Activated CD8-positive, alpha-beta memory T cell treated with anti-CD3 and anti-CD28 coated beads, Interleukin-2, amount 50 U/mL, for 4 hours (primary cell): ENCODE measurements at places on chromosomes 2 and 18.

GRCh38 chr2:71711133-71711855, 257.9 kb downstream of the DYSF start:
- DNase-seq = no peak

- DNase-seq = no peak
Observed at GRCh38 chr18:45139478-45139877, 458.8 kb downstream of the SETBP1 start.

- DNase-seq = no peak
Observed at GRCh38 chr2:38145236-38145635, 69.3 kb upstream of the CYP1B1 start.

GRCh38 chr18:46623541-46623940, 33.5 kb downstream of the LOXHD1 start:
- DNase-seq = peak; percentile 19

- DNase-seq = no peak
Observed at GRCh38 chr2:202121532-202122162, 48.6 kb downstream of the KIAA2012 start.

- no peak for DNase-seq
Observed at GRCh38 chr2:198715302-198715835, 742.4 kb downstream of the SATB2 start.

GRCh38 chr2:218006741-218007140, 3.9 kb upstream of the TNS1 start:
- no peak for DNase-seq

GRCh38 chr2:64857581-64858471, 131.4 kb upstream of the SLC1A4 start:
- DNase-seq = no peak

GRCh38 chr2:26542676-26543505, 65.0 kb upstream of the OTOF start:
- DNase-seq = no peak

DNA sequence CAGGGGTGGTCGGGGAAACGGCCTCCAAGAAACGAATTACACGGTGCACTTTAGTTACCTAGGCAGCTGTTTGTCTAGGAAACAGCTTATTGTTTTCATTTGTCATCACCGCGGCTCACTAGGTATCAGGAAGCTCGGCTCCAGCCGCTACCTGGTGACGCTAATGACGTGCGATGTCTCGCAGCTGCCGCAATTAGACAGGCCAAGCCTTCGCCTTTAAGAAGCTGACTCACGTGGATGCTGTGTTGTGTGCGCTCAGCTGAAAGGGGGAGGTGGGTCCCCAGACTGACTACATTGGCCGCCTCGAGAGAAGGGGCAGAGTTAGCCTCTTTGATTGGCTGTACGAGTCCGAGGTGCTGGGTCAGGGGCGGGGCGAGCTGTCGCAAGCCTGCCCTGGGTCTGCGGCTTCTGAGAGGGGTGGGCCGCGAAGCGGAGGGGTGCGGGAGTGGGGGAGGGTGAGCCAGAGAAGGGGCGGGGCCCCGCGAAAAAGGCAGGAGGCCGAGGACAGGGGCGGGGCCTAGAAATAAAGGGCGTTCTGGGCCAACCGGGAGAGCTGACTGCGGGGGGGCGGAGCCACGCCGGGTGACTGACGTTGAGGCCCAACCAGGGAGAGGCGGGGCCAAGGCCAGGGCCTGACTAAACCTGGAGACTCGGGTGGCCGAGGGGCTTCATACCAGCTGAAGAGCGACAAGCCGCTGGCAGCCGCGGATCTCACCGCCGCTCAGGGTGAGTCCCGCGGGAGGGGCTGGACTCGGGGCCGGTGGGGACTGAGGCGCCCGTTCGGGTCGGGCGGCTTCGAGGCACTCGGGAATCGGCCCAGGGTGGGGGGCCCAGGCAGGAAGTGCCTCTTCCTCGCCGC, at the start of gene YPEL5:
Gene YPEL5, plus strand, starts transcription at position 671 of the 859 bp plus-strand sequence. CDS start 9,645 bp downstream, outside the sequence.
- peak; percentile 99 for DNase-seq

GRCh38 chr18:2627821-2628276, 27.7 kb upstream of the SMCHD1 start:
- no peak for DNase-seq

DNA sequence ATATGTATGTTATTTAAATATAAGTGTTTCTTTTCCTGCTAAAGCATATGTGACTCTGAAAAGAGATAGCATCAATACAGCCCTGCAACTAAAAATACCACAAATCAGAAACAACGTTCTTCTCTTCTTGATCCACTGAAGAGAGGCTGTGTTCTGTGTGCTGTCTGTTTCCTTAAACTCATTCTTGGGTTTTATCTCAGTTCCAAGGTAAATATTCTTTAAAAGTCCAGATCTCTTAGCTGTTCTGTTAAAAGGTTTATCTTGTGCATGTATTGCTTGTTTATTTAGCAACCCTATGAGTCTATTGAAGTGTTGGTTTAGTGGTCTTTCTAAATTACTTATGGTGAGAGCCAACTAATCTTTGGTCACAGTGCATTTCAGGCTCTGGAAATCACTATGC, 173.3 kb upstream of the NT5C1B start:
- DNase-seq = no peak

DNA sequence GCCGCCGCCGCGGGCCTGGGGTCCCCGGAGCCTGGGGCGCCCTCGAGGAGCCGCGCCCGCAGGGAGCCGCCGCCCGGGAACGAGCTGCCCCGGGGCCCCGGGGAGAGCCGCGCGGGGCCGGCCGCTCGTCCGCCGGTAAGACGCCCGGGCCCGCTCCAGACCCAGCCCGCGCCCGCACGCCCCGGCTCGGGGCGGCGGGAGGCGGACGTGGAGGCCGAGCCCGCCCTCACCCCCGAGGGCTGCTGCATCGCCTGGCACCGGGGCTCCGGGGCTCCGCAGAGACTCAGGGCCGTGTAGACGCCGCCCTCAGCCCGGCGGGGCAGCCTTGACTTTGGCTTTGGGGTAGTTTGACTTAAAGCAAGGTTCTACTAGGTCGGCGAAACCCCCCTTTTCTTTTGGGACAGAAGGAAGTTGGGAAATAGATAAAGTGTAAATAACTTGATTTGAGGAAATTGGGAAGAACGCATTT, 335 bp downstream of the ERFE start:
- DNase-seq = no peak

- no peak for DNase-seq
Observed at GRCh38 chr2:64212801-64213321, 68.6 kb upstream of the PELI1 start.

- no peak for DNase-seq
Observed at GRCh38 chr2:130870779-130871178, 34.1 kb downstream of the ARHGEF4 start.

DNA sequence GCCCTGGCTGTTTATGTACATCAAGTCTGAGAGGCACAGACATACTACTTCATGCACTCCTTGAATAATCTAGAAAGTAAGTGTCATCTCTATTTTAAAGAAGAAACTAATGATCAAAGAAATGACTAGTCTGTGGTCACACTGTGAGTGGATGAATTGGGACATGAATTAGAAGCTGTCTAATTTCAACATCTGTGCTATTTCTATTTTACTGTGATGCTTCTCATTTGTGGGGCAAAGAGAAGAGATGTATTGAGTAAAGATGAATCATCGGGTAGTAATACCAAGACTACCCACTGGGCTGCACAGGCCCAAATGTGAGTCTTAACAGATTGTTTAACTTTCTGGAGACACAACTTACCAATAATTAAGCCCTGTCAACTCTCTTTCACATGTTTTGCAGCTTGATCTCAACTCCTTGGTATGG, 42.4 kb upstream of the MTIF2 start:
- no peak for DNase-seq

- no peak for DNase-seq
Observed at GRCh38 chr2:55460562-55460961, 40.9 kb upstream of the CCDC88A start.

- DNase-seq = no peak
Observed at GRCh38 chr2:183179156-183179555, 54.9 kb downstream of the NUP35 start.

DNA sequence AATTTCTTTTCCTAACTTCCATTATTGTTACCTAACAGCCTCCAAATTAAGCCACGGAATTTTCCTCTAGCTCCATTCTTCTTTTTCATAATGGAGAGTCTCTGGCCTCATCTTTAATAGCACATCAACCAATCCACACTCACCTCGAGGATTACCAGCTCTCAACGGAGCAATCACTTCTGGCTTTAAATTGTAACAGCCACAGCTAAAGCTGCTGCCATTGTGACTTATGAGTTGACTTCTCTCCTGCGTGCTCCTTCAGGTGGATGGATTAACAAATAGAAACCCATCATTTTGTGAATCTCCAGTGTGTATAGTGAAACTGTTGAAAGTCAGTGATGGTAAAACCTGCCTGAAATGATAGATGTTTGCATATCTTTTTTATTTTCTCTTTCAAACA, 24.9 kb upstream of the SLC5A7 start:
- no peak for DNase-seq

DNA sequence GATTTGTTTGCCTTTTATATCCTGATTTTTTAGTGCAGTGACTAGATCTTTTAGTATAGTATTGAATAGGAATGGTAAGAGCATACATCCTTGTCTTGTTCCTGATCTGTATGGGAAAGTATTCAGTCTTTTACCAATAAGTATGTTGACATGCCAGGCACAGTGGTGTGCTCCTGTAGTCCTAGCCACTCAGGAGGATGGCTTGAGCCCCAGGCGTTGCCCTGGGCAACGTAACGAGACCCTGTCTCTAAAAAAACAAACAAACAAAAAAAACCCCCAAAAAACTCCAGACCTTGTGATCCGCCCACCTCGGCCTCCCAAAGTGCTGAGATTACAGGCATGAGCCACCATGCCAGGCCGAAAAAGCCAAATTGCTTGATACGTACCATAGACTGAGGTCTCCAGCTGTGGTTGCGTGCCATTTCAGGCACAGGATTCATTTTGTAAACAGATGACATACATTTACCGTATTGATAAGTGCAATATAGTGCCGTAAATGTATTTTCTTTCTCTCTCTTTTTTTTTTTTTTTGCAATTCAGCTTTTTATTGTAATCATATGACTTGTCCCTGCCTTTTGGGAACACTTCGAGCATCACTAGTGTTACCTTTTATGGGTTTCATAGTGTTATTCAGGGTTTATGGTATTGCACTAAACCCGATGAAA, 18.5 kb downstream of the BIRC6 start:
- no peak for DNase-seq

DNA sequence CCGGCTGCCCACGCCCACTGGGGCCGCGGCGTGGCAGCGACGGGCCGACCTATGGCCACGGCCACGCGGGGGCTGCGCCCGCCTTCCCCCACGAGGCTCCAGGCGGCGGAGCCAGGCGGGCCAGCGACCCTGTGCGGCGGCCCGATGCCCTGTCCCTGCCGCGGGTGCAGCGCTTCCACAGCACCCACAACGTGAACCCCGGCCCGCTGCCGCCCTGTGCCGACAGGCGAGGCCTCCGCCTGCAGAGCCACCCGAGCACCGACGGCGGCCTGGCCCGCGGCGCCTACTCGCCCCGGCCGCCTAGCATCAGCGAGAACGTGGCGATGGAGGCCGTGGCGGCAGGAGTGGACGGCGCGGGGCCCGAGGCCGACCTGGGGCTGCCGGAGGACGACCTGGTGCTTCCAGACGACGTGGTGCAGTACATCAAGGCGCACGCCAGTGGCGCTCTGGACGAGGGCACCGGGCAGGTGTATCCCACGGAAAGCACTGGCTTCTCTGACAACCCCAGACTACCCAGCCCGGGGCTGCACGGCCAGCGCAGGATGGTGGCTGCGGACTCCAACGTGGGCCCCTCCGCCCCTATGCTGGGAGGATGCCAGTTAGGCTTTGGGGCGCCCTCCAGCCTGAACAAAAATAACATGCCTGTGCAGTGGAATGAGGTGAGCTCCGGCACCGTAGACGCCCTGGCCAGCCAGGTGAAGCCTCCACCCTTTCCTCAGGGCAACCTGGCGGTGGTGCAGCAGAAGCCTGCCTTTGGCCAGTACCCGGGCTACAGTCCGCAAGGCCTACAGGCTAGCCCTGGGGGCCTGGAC, 253.2 kb downstream of the GLI2 start:
- DNase-seq = no peak

GRCh38 chr18:63322908-63323634, 3.5 kb upstream of the BCL2 start:
- peak; percentile 59 for DNase-seq

DNA sequence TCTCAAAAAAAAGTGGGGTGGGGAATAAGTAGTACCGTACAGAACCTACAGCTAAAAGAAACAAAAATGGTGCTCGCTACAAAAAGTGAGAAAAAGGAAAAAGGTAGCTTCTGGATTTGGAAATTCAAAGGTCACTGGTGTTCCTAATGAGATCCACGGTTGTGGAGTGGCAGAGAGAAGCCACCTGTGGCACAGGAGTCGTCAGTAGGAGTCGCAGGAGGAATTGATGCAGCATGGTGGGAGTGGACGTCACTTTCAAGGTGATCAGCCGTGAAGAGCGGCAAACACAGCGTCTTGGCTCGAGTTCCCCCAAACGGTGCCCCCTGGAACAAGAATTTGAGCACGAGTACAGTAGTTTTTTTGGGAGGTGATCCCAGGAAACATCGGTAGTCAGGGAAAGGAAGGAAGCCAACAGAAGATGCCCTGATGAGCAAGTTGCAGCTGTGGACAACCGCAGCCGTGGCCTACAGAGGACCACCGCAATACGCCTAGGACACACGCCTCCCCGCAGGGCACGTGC, 1.4 kb upstream of the TTL start:
- DNase-seq = peak; percentile 21

DNA sequence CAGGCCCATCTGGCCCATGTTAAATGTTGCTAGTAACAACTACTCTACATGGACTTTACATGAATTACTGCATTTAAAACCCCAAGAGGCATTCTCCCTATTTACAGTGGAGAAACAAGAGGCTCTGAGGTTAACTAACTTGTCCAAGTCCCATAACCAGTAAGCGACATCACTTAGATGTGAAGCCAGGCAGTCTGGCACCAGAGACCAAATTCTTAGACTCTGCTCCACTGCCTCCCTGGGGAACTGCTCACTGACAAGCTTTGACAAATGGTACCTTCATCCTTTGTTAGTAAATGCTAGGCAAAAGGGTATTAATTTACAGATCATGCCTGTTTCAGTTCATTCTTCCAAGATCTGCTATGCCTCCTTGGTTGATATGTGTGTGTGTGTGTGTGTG, 124.8 kb downstream of the AFF3 start:
- no peak for DNase-seq

GRCh38 chr18:49006641-49007454, 56.1 kb upstream of the SMAD7 start:
- DNase-seq = no peak

DNA sequence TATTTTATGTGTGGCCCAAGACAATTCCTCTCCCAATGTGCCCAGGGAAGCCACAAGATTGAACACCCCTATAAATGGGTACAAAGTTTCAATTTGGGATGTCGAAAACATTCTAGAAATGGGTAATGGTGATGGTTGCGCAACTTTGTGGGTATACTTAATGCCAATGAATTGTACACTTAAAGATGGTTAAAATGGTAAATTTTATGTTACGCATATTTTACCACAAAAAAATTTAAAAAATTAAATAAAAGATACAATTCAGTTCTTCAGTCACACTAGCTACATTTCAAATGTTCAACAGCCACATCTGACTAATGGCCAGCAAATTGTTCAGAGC, 34.9 kb downstream of the MYCN start:
- no peak for DNase-seq

DNA sequence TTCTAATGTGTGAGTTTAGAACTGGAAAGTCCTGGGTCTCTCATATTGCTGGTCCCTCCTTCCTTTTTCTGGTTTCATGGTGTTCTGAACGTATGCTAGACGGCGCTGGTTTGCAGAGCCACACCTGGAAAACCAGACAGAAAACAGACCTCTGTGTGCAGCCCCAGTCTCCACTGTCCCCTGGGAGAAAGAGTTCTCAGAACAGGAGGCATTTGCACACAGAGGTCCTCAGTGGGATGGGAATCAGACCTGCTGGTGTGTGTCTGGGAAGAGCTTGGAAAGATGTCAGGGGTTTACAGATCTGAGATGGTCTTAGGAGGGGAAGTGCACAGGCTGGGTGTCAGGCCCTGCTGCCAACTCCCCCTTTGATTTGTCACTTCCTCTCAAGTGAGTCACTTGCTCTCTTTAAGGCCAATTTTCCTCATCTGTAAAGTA, 14.9 kb upstream of the MBP start:
- no peak for DNase-seq
